T-helper 1 cell (primary cell): ENCODE measurements at places on chromosomes 7 and 10.

DNA sequence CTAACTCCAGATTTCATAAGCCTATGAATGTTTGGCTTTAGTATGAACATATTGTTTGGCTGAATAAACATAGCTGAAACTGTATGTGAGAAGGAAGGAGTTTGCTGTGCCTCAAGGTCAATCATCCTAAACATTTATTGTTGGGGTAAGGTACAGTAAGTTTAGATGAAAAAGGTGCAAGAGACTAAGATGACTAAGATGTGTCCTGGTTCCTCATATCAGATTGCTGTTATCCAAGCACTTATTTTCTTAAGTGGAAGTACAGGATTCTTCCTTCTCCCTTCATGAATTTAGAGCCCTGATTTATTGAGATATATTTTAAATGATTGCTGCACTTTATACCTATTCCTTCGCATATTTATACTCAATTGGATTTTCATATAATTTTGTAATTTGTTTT is 12.2 kb downstream of the MDFIC start:
- DNase-seq: no peak

GRCh38 chr10:74363727-74364126 is 212.7 kb downstream of the ADK start:
- no peak for DNase-seq

DNA sequence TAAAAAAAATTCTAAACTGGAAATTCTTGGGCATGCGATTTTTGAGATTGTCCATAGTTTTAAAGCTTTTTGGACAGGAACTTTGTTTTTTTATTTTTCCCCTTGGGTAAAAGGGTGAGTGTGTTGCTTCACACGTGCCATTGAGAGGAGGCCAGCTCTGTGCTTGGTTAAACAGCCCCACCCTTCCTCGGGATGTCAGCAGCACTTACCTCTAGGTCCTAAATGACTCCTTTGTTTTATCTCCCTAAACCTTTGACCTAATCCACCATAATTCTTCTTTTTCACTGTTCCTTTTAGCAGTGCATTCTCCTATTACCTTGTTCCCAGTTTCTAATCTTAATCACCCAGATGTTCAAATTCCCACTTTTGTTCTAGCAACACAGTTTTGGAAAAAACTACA is 83.5 kb downstream of the SEMA3D start:
- no peak for DNase-seq

- no peak for DNase-seq
Observed at GRCh38 chr10:100009283-100009792, 409 bp downstream of the DNMBP start.

DNA sequence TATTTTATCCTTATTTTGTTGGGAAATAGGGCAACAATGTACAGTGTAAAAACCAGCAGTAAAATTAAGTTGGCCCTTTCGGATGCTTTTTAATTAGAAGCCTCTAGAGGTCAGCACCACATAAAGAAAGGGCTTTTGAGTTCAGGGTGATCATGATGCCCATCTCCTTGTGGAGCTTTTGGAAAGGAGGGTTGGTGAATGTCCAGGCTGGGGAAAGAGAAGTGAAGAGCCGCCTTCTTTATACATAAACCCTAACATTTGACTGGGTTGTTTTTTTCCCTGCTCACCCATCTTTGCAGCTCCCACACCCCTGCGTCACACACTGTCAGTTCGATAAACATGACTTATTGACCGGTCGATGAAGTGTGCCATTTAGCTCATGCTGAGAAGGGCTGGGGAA is 29.8 kb downstream of the MTURN start:
- DNase-seq: no peak

- no peak for DNase-seq
Observed at GRCh38 chr10:51244748-51245490, 170.6 kb downstream of the PRKG1 start.

DNA sequence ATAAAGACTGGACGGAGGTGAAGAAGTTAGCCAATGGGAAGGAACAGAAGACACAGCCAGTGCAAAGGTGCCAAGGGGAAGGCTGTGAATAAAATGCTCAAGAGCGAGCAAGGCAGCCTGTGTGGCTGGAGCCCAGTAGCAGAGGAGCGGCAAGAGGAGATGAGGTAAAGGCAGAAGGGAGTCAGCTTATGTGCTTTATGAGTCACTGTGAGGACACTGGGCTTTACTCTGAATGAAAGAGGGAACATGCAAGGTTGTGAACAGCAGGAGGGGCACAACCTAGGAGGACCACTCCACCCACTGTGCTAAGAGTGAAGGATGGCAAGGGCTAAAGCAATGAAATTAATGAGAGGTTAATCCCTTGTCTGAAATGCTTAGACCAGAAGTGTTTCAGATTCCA is 129.0 kb upstream of the ODAD2 start:
- DNase-seq: no peak

DNA sequence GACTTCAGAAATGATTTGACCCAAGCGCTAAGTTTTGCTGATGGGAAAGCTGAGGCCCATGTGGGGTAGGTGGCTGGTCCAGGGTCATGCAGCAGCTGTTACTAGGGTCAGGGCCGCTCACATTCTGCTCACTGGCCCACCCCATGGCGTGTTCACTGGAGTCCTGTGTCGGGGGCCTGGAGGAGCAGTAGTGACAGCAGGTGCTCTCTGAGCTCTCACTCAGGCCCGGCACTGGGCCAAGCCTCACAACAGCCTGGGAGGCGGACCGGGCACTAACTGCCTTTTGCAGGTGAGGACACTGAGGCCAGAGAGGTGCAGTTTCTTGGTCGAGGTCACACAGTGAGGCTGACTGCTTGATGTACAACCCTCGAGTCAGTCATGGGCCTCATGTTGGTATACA is 82.7 kb downstream of the GLRX3 start:
- DNase-seq: no peak

GRCh38 chr7:131335639-131336381 is 8.1 kb downstream of the MKLN1 start:
- DNase-seq: no peak

DNA sequence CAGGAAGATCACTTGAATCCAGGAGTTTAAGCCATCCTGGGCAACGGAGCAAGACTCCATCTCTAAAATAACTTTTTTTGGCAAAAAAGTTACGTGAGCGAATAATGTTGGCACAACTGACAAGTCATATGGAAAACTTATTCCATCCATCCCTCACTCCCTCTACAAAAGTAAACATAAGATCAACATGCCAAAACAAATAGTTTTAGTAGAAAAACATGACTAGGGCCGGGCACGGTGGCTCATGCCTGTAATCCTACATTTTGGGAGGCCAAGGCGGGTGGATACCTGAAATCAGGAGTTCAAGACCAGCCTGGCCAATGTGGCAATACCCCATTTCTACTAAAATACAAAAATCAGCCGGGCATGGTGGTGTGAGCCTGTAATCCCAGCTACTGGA is 25.6 kb downstream of the SLC25A16 start:
- DNase-seq: no peak

DNA sequence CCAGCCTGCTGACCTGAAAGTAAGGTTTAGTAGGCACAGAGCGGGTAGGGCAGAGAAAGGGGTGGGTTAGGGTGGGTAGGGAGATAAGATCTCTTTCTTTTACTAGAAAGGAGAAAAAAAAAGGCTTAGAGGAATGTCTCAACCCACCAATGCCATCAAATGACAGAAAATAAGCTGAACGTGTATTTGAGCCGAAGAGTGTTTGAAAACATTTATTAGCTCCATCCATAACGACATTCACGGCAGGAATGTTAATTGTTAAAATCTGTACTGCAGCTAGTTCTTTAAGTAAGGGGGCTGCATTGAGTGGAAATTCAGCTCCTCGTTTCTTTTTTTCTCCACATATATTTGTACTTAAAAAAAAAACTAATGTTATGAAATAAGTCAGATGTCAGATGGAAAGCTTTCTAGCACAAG is 63.7 kb upstream of the ARID5B start:
- DNase-seq: no peak

DNA sequence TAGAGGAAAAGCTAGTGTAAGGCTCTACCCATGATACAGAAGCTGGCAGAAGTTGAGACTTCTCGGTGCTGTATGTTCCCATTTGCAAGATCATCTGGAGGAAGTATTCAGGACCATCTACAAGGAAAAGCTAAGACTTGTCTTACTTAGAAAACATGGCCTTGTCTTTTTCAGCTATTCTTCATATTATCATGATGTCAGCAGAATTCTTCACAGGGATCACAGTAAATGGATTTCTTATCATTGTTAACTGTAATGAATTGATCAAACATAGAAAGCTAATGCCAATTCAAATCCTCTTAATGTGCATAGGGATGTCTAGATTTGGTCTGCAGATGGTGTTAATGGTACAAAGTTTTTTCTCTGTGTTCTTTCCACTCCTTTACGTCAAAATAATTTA is 79.6 kb upstream of the SCIN start:
- DNase-seq: no peak

- DNase-seq: no peak
Observed at GRCh38 chr7:89695241-89695640, 459.0 kb upstream of the STEAP1 start.
